ENCODE measurements at places on chromosomes 16 and 17.

- no peak for DNase-seq
Observed at GRCh38 chr16:74769586-74770190, 4.9 kb downstream of the FA2H start.

GRCh38 chr17:39001703-39002637 is 34.8 kb upstream of the FBXO47 start:
- DNase-seq: peak; percentile 64

DNA sequence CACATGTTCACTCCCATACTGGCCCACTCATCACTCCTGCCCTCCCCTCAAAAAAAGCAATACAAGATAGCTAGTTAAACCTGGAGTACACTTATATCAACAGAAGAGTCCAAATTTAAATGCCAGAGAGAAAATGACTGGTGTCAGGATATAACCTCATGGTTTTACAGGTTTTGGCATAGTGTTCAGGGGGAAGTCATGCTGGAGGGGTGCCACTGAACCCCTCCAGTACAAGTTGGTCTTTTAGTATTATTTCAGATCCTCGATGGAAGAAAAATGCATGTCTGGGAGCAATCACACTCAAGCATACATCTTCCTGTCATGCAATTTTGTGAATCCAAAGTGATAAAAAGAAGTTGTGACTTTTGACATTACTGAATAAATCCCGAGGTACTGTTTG is 10.5 kb downstream of the NACA2 start:
- DNase-seq: no peak

- no peak for DNase-seq
Observed at GRCh38 chr16:85436207-85436606, 176.9 kb upstream of the GSE1 start.

GRCh38 chr17:48541577-48542113 is 3.3 kb downstream of the HOXB2 start:
- no peak for DNase-seq

GRCh38 chr16:70573451-70574121 is 50.0 kb downstream of the SF3B3 start:
- no peak for DNase-seq

DNA sequence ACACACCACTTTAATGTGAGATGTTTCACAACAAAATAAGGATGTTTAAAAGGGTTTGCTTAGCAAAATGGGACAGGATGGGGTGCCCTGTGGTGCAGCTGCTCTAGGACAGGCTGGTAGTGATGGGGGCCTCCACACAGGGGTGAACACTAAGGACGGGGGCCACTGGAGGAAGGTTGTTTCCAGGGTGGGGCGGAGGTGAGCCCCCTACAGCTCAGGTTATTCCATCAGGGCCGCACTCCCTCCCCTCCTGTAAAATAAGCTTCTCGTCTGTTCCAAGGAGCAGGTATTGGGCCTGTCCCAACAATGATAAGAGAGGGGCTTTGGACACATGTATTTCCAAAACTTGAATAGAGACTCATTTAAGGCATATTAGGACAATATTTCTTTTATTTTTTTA is 1.9 kb upstream of the HEXD start:
- DNase-seq: no peak

DNA sequence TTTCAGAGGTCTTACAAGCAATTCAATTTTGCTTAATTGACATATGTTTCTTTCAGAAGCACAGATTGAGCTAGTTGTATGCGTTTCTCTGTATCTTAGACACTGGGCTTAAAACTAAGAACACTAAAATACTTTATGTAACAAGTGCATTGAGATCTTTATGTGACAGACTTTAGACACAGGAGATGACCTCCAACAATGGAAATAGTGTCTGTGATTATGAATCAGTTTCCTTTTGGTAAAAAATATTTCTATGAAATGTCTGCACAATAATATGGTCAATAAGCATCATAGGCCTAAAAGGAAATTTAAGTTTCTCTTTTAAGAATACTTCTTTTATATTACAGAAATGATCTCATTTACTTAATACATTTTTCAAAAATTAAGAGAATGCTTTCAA is 153.2 kb downstream of the SKAP1 start:
- no peak for DNase-seq

GRCh38 chr17:57465610-57466009 is 209.3 kb downstream of the MSI2 start:
- no peak for DNase-seq

- peak; percentile 37 for DNase-seq
Observed at GRCh38 chr17:10295728-10296343, 77.0 kb downstream of the MYH13 start.

DNA sequence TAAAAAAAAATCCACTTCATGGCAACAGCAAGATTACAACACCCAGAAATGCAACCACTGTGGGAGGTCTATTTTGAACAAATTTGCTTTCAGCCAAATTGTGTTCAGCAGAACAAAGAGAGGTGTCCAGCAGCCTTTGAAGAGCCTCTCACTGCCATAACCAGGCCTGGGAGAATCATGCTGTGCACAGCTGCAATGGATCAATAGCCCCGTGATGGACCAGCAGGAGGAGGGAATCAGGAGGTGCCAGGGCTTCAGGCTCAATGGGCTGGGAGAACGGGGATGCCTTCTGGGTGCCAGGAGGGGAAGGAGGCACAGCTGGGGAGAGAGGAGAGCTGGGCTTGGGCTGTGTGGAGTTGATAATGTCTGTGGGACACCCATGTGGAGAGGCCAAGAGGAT is 366.2 kb upstream of the EEF2KMT start:
- no peak for DNase-seq

DNA sequence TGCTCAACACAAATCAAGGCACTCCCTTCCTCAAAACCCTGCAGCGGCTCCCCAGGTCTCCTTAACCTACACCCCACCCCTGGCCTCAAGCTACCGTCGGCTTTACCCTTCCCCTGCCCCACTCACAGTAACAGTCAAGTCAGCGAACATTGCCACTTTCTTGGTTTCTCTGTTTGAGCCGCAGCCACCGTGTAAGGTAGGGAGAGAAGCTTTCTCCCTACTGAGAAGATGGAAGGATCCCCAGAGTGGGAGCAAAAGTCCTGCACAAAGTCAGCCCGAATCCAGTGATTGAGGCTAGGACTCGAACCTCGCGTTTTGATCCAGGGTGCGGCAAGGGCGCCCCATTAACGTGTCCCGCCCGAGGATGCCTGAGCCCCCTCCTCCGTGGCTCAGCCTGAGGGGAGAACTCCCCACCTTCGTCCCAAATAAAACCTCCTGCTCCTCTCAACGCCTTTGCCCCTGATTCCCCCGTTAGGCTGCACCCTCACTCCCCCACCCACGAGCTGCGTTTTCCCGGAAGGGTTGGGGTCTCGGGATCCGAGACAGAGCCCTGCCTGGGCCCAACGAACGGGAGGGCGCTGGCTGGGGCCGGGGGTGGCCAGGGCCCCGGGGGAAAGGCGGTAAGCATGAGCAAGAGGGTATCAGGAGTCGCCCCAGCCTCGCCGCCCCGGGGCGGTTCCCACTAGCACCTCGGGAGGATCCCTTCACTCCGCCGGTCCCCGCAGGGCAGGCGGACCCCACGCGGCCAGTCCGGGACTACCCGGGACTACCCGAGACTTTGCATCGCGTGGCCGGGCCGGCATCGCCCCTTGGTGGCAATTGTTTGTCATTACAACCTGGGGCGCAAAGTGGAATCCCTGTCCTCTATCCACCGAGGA is 9.9 kb upstream of the NAGS start:
- peak; percentile 57 for DNase-seq

GRCh38 chr16:47258874-47259461 is 115.2 kb upstream of the NETO2 start:
- DNase-seq: no peak

GRCh38 chr16:693766-694165 is 3.6 kb upstream of the WDR24 start:
- DNase-seq: no peak

DNA sequence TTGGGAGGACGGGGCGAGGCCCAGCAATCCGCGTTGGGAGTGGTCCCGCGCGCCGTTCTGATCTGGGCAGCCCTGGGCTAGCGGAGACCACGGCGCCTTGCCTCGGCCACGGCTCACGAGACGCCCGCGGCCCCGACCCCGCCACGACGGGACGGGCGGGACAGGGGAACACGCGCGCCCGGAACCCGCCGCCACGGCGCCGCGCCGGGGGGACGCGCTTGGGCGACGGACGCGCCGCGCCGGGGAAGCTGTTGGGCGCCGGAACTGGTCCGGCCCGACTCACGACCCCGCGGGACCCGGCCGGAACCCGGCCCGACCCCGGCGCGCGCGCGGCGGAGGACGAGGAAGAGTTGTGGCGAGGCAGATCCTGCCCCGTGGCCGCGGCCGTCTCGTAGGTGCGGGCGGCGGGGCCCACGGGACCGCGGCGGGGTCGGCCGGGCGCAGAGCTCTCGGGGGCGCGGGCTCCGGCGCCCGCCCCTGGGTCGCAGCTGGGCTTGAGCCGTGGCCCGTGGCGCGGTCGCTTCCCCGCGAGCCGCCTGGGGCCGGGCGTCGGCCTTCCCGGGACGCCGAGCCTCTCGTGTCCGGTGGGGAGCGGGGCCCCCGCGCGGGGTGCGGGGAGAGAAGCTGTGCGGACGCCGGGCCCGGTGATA is at the start of gene ACSF3:
ACSF3 (plus strand) TSS at position 251 of the 650 bp plus-strand sequence. CDS start 6,830 bp downstream, outside the sequence.
- DNase-seq: no peak

DNA sequence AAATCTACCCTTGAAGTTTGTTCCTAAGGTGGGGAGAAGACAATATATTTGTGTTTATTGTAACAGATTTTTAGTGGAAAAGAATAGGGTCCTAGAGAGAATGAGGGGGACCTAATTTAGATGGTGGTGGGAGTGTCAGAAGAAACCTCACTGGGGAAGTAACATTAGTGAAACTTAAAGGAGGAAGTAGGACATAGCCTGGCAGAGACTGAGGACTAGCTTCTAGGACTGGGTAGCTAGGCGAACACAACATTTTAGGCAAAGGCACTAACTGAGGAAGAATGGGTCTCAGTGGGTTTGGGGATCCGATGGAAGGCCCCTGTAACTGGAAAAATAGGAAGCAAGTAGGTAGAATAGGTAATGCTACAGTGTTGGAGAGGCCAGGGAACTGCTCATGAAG is 4.2 kb upstream of the ARL2BP start:
- no peak for DNase-seq

GRCh38 chr17:72167593-72167992 is 46.8 kb downstream of the SOX9 start:
- no peak for DNase-seq

GRCh38 chr17:48030531-48030930 is 7.1 kb downstream of the COPZ2 start:
- DNase-seq: no peak

DNA sequence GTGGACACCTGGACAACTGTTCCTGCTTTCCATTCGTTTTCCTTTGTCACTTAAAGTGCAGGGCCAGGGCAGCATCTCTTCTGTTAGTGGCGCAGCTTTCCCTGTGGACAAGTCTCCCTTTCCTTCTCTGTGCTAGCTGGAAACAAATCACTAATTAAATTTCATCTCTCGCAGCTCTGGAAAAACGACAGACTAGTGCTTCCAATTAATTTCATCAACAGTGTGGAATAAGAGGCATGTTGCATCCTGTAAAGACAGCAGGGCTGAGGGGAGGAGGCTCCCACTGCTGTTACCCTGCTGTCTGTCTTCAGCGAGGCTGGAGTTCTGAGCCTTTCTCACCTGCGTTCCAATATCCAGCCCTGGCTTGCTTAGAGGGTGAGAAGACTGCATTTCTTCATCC is 352.1 kb upstream of the HSBP1 start:
- DNase-seq: no peak

GRCh38 chr16:52755396-52755795 is 208.5 kb upstream of the TOX3 start:
- no peak for DNase-seq

DNA sequence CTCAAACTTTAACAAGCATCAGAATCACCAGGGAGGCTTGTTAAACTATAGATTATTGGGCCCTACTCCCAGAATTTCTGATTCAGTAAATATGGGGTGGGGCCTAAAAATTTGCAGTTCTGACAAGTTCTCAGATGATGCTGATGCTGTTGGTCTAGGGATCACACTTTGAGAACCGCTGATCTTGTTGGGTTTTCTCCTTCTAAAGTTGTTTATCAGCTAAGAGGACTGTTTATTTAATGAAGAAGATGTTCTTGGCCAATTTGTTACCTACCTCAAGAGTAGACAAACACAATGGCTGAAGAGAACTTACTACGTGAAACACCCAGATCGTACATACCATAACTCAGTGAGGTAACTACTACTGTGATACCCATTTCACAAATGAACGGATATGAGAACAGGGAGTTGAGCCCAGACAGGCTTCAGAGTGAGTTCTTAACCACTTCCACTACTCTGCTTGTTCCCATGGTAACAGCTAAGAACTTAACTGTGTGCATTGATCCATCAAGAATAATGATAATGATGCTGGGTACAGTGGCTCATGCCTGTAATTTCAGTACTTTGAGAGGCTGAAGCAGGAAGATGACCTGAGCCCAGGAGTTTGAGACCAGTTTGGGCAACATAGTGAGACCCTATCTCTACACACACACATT is 85.3 kb upstream of the NSRP1 start:
- no peak for DNase-seq

DNA sequence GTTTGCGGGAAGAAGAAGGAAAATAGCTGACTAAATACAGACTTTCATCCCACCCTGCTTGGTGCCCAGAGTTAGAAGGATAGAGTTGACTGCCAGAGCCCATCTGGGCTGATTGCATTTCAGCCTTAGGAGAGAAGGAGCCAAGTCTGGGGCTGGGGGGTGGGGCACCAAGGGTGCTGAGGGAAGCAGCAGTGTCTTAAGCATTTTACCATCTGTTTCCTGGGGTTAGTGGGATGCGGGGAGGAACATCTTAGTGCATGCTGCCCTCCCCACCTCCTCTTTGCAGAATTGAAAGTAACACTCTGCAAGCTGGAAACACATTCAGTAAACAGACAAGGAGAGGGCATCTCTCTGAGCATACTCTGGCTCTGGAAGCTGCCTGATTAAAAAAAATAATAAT is 1.5 kb upstream of the ARL5C start:
- DNase-seq: no peak

- no peak for DNase-seq
Observed at GRCh38 chr16:68660359-68660795, 15.3 kb downstream of the CDH3 start.

DNA sequence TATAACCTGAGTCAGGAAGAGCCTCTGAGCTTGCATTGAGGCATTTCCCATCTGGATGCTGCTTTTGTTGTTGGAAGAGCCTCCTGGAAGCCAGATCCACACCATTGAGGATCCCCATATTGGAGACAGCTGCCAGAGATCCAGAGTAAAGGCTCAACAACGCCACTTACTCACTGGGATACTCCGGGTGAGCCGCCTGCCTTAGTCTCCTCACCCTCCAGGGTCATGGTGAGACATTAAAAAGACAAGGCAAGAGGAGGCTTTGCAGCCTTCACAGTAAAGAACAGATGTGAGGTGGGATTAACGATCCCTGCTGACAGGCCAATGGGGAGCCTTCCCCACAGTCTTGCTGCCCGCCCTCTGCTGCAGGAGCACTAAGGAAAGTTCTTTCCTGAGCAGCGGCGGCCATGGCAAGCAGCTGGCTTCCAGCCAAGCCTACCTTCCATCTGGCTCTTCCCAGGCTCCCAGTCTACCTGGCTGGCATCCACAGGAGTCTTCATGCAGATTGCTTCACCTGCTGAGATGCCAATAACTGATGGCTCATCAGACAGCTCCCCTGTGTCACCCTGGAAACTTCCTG is 198.5 kb downstream of the CYLD start:
- DNase-seq: no peak
